ENCODE measurements at places on chromosomes 7 and 10.

DNA sequence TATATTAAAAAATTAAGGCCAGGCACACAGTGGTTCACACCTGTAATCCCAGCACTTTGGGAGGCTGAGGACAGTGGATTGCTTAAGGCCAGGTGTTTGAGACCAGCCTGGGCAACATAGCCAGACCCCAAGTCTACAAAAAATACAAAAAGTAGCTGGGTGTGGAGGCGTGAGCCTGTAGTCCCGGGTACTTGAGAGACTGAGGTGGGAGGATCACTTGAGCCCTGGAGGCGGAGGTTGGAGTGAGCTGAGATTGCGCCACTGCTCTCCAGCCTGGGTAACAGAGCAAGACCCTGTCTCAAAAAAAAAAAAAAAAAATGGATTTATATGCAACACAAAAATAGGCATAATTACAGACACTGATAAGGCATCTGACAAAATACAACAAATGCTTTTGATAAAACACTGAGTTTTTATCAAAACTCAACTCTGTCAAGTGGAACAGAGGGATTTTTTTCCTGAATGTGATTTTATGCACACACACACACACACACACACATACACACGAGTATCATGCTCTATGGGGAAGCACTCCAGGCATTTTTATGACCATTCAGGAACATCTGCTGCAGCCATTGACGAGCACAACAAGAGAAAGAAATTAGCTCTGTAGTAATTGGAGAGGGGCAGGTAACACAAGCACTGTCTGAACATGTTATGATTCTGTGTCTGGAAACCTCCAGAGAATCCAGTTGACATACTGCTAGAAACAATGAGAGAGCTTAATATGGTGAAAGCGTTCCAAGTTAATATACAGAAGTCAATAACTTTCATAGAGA is 193.1 kb downstream of the WDR37 start:
- no peak for DNase-seq

DNA sequence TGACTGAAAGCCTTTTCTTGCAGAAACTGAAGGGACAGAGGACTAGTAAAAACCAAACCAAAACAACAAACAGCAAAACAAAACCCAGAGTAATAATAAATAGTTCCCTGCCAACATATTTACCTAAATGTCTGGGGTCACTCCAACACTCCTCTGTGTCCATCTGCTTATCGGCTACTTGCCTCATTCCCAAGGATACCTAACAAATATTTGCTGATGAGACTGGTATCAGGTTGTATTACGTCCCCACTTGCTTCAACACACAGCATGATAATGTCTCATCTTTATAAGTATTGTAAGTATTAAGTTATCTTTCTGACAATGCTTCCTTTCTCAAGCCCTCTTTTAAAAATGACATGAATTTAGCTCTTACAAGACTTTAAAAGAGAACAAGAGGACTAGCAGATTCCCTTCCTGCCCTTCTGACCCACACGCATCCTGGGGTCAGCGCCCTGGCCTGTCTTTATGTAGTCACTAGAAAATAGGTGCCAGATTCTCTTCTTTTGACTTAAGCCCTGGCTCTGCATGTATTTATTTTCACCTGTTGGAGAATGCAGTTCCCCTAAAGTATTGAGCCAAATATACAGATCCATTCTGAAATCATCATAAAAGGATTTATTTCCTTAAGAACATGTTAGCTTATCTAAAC is 110.2 kb downstream of the SEM1 start:
- no peak for DNase-seq

DNA sequence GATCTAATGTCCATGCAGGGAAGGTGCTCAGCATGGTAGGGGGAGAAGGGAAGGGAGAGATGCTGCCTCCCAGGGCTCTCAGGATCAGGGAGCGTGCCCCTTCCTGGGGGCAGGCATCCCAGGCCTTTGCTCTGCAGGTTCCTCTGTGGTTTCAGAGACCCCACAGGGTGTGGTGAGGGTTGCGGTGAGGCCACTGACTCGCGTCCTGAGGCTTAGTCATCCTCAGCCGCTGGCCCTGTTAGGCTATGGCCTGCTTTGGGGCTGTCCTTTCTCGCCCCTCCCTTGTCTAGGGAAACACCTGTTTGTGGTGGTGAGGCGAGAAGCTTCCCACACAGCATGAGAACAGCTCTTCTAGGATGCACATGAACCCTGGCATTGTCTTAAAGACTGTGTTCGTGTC is 558.3 kb upstream of the FOXK1 start:
- DNase-seq = no peak

DNA sequence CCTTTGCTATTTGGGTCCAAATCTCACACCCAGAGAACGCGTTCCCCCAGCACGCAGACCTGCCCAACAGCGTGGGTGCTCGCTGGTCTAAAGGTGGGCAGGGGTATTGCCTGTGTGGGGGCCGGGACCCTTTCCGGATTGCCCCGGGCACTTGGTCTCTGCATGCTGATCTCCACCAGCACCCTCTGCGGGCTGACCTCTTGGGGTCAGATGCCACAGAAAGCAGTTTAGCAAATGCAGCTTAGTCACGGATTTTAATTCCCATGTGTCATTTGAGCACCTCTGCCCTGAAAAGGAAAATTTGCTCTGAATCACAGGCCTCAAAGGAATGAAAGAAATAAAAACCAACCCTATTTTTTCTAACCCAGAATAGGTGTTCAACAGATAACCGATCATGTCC is 46.7 kb downstream of the PKD1L1 start:
- no peak for DNase-seq

DNA sequence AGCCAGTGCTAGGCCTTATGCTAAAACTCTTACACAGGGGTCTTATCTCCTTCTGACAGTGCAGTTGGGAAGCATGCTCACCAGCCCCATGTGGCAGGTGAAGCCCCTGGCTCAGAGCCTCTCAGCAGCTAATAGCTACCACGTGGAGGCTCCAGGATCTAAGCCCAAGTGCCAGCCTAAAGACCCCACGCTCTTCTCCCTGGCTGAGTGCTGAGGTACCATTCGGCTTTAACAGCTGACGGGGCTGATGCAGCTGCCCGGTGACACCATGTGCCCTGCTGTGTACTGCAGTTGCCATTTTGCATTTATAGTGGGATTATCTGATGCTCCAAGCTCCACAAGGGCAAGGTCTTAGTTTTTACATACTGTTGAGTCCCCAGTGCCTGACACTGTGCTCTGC is 515.7 kb upstream of the GALNT17 start:
- DNase-seq = no peak

GRCh38 chr7:155509725-155510551 is 36.4 kb downstream of the CNPY1 start:
- DNase-seq = no peak

- no peak for DNase-seq
Observed at GRCh38 chr7:21063106-21063505, 276.4 kb upstream of the SP8 start.

DNA sequence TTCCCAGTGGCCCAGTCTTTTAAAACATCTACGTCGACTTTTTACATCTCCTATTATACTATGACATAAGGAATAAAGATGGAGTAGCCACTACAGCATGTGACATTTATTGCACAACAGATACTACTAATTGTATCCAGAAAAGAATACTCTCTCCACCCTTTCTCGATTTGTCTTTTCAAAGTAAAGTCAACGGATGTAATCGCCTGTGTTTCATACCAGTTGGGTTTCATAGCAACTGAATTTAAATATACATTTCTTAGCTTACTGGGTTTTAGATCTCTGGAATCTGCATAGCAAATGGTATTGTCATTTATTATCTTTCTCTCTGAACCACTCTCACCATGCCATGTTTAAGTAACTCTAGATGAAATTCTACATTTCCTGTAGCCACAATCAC is 86.4 kb upstream of the TRIL start:
- DNase-seq = no peak

DNA sequence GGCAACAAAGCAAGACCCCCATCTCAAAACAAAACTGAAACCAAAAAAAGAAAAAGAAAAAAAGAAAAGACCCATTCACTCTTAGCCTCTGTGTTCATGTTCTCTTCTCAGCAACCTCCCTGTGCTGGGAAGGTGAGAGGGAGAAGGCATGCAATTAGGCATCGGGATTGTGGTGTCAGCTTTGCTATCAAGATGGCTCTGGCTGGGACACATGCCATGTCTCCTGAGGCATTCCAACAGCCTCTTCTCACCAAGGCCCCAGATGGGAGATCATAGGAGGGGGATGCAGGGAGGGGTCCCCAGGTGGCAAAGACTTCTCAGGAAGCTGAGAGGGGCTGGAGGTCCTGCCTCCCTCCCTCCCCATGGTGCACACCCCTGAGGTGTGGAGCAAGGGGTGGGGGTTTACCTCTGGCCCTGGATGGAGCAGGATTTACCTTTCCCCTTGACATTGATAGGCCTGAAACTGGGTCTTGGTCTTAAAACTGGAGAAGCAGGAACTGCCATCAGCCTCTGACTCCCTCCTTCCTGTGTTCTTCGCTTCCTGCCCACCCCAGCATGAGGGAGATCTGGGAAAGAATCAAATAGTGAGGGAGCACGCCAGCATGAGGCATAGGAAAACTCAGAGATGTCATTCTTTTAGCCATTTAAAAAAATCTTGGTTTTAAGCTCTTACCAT is 96.2 kb upstream of the DUSP5 start:
- no peak for DNase-seq

DNA sequence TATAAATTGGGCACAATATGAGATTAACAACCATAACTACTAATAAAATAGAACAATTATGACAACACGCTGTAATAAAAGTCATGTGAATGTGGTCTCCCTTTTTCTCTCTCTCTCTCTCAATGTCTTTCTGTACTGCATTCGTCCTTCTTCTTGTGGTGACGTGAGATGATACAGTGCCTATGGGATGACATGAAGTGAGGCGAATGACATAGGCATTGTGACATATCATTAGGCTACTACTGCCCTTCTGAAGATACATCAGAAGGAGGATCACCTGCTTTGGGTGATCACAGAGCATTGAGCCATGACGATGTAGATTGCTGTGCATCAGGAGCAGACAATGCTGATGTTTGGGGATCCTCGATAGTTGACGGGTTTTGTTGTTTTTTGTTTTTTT is 171.6 kb downstream of the HERPUD2 start:
- no peak for DNase-seq

DNA sequence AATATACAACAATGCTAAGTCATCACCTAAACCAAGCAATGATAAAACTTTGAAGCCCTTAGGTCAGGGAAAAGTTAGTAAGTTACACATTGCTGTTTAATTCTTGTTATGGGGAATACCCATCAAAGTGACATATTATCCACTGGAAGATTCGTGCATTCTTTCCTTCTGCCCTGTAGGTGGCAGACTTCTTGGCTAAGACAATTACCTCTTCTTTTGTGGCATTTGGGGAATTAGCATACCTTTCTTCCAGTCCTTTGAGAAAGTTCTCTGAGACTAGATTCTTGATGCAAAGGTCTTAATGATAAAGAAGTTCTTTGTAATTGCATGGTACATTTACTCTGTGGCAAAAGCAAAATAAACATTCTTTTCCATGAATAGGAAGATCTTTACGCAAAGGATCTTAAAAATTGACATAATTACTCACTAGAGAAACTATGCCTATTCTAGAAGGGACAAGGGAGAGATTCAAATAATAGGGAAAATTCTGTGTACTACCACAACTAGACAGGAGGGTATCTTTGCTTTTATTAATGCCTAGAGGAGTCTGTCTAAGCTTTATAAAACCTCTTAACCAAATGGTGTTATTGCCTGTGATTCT is 395.9 kb downstream of the GRM8 start:
- no peak for DNase-seq

DNA sequence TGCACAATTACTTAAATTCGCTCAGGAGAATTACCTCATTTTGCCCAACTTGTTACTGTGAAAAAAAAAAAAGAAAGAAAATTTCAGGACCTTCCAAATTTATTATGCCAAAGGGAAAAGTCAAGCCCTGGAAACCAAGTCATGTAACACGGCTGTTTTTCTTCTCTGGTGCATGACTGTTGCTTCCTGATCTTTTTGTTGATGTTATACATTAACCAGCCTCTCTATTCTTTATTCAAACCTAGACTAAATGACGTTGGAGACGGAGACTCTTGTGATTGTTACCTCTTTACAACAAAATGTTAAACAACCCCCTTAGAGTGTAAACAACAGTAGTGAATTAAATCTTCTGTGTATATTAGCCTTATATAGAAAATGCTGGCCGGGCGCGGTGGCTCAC is 16.1 kb upstream of the ZC3HAV1 start:
- no peak for DNase-seq

GRCh38 chr7:128164061-128164954 is 76.8 kb upstream of the LEP start:
- DNase-seq = no peak

- no peak for DNase-seq
Observed at GRCh38 chr7:91135703-91136430, 128.4 kb upstream of the FZD1 start.

GRCh38 chr7:84190016-84190705 is 4.4 kb downstream of the SEMA3A start:
- DNase-seq = no peak

- no peak for DNase-seq
Observed at GRCh38 chr10:113780681-113781250, 29.3 kb downstream of the PLEKHS1 start.

- no peak for DNase-seq
Observed at GRCh38 chr7:116793795-116794340, 68.5 kb upstream of the CAPZA2 start.

- DNase-seq = peak; percentile 75
Observed at GRCh38 chr7:1940402-1940786, 270.3 kb downstream of the ELFN1 start.

DNA sequence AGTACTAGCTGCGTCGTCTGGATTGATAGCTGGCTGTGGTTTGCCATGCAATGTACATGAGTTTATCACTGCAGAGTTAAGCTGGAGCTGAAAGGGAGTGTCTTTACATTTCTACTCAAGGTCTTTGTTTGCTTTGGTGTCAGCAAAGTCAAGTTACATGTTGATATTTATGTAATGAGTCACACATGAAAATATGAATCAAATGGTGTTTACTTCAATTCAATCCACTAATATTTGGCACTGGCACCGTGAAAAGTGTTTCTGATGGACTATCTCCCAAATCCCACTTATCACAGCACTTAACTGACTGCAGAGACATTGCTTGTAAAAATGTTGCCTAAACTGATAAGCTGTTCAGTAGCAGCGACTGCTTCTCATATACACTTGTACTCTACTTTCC is 395.9 kb downstream of the TFEC start:
- no peak for DNase-seq

- DNase-seq = no peak
Observed at GRCh38 chr7:135879233-135879632, 97.9 kb downstream of the MTPN start.

DNA sequence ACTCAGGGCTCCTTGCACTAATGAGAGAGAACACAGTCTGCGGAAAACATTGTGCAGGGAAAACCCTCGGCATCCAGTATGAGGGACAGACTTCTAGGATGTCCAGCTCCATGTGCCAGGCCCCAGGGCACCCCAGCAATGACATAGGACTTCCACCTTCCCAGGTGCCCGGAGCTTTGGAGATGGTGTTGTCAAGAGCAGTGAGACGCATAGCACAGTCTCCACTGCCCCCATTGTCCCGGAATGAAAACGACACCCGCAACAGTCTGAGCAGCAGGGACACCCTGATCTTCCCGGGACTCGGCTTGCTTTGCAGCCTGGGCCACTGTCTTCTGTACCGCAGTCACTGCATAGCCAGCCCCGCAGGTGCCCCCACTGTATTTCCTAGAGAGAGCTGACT is 339.2 kb upstream of the ADARB2 start:
- no peak for DNase-seq

- no peak for DNase-seq
Observed at GRCh38 chr7:36005293-36005692, 147.8 kb upstream of the EEPD1 start.

- DNase-seq = no peak
Observed at GRCh38 chr7:47405921-47406800, 175.8 kb downstream of the TNS3 start.

- DNase-seq = no peak
Observed at GRCh38 chr7:73880755-73881328, 19.9 kb downstream of the TMEM270 start.

Measured in stimulated activated CD8-positive, alpha-beta memory T cell treated with anti-CD3 and anti-CD28 coated beads, Interleukin-15, amount 100 ng/mL, for 1 hour (primary cell).